ENCODE measurements at places on chromosomes 16 and 17. TPM values are rescaled to one million over a fixed set of nuclear protein-coding genes. Genes with fewer than 3 reads are reported as not detected.
A peak's percentile ranks its signal among the peaks of the same experiment; 100 is the strongest.

- no peak overlapping the region for H3K4me3 ChIP-seq
- H3K27me3 ChIP-seq: no peaks in the 10 kb centered on the region
- H3K4me1 ChIP-seq: peaks cover 14% of the 10 kb centered on the region
Measured at GRCh38 chr17:545156-545555, 169.5 kb downstream of the VPS53 start.

DNA sequence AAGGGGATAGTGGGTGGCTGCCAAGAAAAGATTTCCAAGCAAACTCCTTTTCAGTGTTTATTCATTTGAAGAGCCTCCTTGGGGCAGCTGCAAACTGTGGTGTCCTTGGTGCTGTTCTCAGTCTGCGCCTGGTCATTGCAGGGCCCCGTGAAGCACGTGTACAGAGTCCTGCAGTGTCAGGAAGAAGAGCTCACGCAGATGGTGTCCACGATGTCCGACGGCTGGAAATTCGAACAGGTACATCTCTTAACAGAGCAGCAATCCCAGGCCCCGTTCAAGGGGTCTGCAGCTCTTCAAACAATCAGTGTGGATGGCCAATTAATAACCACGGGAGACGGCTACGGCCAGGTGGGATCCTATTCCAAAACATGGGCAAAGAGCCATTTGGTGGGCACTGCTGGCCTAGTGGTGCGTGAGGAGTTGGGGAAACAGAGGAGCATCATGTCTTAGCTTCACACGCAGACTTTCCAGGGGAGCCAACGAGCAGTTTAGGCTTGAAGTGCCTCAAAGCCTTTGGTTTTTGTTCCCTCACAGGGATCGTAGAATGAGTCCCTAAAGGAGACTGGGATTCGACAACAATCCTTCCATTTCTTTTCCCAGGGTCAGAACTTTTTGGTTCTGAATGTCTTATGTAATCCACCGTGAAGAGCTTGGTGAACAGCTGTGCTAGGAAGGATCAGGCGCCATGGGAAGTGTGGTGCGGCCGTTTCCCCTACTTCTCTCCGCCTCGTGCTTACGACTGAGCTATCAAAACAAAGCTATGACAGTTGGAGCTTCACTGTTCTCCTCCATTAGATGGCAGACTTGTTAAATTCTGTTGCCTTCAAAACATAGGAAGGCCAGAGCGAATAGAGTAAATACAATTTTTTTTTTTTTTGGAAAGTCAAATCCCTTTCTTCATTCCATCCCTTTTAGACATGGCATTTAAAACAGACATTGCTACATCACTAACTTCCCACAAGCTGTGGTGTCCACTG lies 12.6 kb downstream of the KCTD2 start:
- no peaks in the 10 kb centered on the region for H3K27me3 ChIP-seq
- no peak overlapping the region for H3K4me3 ChIP-seq
- DNase-seq: no peak
- peaks cover 18% of the 10 kb centered on the region for H3K4me1 ChIP-seq

GRCh38 chr16:28283798-28284577 lies 8.3 kb upstream of the SBK1 start:
- no peak overlapping the region for H3K4me3 ChIP-seq
- H3K4me1 ChIP-seq: peaks cover 7% of the 10 kb centered on the region
- no peak overlapping the region for H3K27ac ChIP-seq
- H3K36me3 ChIP-seq: no peaks in the 10 kb centered on the region
- no peaks in the 10 kb centered on the region for H3K27me3 ChIP-seq
- no peak for DNase-seq

DNA sequence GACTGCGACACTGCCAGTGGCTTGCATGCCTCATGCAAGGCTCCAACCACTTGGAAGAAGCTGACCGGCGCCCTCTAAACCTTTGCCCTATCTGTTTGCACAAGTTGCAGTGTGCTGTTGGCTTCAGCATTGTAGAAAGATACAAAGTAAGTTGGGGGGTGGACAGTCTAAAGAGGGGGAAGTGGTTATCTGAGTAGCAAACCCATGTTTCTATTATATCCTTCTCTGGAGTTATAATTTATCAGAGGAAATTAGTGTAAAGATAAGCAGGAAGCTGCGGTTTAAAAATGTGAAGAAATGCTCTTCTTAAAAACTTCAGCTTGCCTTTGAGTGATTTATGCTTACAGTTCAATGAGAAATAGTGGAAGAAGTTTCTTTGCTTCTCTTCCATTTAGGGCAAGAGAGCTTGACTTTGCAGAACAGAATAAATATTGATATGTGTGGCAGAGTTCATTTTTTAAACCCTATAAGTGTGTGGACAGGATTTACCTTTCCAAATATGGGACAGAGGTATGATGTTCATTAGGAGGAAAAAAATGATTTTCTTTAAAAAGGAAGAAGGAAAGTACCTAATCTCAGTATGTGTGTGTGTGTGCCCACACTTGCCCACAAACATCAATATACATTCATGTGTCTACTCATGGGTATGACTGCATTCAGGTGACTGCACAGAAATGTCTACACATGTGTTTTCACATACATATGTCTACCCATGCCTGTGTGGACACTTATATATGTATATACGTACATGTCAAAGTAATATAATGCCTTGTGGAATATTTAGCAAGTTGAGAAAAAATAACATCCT lies 8.1 kb downstream of the AMZ2 start:
- peaks cover 78% of the 10 kb centered on the region for H3K4me1 ChIP-seq
- peak overlapping the region; percentile 65 for H3K27ac ChIP-seq
- H3K36me3 ChIP-seq: peaks cover 55% of the 10 kb centered on the region
- H3K27me3 ChIP-seq: no peaks in the 10 kb centered on the region

DNA sequence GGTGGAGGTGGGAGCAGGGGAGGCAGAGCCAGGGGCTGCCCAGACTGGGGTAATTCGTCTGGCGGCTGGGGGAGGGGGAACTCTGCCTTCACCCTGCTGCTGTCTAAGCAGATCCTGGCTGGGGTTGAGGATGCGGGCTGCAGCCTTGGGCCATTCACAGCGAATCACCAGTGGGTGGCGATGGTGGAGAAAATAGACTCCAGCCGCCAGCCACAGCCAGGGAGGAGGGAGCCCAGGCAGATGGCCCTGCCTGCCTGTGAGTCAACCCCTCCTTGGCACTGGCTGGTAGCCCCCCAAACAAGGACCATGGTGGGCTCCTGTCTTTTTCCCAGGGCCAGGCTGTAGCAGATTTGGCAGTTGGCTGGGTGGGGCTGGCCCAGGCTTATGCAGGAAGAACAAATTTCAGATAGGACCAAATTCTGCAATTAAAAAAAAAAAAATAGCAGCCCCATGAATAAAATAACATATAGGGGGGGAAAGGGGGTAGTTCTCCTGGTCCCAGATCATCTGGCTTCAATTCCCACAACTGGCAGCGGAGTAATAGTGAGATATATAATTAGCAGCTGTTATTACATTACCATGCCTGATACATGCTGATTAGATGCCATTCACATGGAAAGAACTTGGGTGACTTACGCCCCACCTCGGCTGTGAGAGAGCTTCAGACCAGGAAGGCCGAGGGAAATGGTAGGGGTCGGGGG lies 41.5 kb upstream of the CDH5 start:
- no peak overlapping the region for H3K27ac ChIP-seq
- H3K36me3 ChIP-seq: no peaks in the 10 kb centered on the region
- no peaks in the 10 kb centered on the region for H3K4me1 ChIP-seq
- H3K4me3 ChIP-seq: no peak overlapping the region
- peak; percentile 11 for DNase-seq
- H3K27me3 ChIP-seq: no peaks in the 10 kb centered on the region

GRCh38 chr17:61426482-61427304 lies 25.5 kb upstream of the TBX4 start:
- H3K27me3 ChIP-seq: peaks cover 21% of the 10 kb centered on the region
- no peak overlapping the region for H3K4me3 ChIP-seq
- H3K27ac ChIP-seq: no peak overlapping the region
- H3K4me1 ChIP-seq: no peaks in the 10 kb centered on the region

DNA sequence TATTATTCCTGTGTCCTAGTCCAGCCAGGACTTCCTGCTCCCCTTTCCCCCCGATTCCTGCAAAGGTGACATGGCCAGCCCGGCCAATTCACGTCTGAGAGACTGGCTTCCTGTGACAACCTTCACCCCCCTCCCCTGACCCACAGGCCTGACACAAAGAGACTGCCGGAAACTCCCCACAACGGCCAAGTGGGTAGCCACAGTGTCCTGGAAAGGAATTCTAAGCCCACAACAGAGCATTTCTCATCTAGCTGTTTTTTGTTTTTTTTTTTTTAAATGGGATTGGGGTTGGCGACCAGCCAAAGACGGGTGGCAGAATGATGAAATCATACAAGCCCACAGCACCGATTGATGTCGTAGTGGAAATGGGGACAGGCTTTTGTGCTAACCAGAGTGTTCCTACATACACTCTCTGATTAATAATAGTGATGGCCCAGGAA lies 2.8 kb upstream of the XAF1 start:
- peak overlapping the region; percentile 91 for H3K27ac ChIP-seq
- peaks cover 9% of the 10 kb centered on the region for H3K36me3 ChIP-seq
- no peaks in the 10 kb centered on the region for H3K27me3 ChIP-seq
- H3K4me1 ChIP-seq: peaks cover 48% of the 10 kb centered on the region
- H3K4me3 ChIP-seq: peak overlapping the region; percentile 3

SPDYE4 gene
- not detected for total RNA-seq

MSI2 gene
- 57.2 TPM for total RNA-seq

DNA sequence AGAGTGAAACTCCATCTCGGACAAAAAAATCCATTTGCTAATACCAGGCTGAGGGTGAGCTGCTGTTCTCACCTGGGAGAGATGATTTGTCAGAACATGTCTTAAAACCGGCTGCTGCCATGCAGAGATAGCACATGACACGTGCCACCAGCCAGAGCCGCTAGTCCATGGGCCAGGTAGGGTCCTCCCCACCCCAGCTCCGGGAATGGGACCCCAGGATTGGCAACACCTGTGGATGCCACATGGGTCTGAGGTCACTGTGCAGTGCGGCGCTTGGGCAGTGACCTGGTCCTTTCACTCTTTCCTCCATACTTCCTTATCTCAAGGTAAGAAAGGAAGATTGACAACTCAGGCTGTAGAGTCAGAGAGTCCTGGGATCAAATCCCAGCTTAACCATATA lies 393.3 kb upstream of the TNRC6C start:
- H3K27ac ChIP-seq: no peak overlapping the region
- H3K27me3 ChIP-seq: peaks cover 6% of the 10 kb centered on the region
- H3K4me3 ChIP-seq: no peak overlapping the region
- no peaks in the 10 kb centered on the region for H3K36me3 ChIP-seq

GRCh38 chr16:23107936-23108335 lies 41.3 kb downstream of the USP31 start:
- no peak overlapping the region for H3K27ac ChIP-seq
- H3K4me1 ChIP-seq: no peaks in the 10 kb centered on the region
- DNase-seq: no peak
- no peak overlapping the region for H3K4me3 ChIP-seq

GRCh38 chr17:1431631-1432104 lies 24.4 kb downstream of the CRK start:
- H3K27me3 ChIP-seq: no peaks in the 10 kb centered on the region
- peaks cover 17% of the 10 kb centered on the region for H3K4me1 ChIP-seq
- no peak overlapping the region for H3K4me3 ChIP-seq
- H3K27ac ChIP-seq: peak overlapping the region; percentile 58
- H3K36me3 ChIP-seq: peaks cover 23% of the 10 kb centered on the region
- DNase-seq: no peak

DNA sequence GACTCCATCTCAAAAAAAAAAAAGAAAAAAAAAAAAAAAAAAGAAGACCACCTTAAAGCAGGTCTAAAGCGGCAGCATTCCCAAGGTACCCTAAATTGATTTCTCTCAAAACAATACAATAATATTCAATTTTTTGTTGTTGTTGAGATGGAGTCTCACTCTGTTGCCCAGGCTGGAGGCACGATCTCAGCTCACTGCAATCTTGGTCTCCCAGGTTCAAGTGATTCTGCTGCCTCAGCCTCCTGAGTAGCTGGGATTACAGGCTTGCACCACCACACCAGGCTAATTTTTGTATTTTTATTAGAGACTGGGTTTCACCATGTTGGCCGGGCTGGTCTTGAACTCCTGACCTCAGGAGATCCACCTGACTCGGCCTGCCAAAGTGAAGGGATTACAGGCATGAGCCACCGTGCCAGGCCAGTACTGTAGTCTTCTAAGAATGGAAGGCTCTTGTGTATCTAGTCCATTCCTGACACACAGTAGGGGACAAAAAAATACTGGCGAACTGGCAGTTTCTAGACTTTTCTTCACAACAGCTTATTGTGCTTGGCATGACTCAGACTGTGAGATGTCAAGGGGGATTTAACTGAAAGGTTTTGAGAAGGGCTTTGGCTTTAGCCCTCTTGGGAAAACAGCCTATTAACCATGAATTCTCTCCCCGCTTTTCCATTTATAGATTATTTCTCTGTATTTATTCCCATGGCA lies 17.3 kb downstream of the CDR2 start:
- H3K36me3 ChIP-seq: peaks cover 26% of the 10 kb centered on the region
- H3K27ac ChIP-seq: peak overlapping the region; percentile 93
- H3K4me1 ChIP-seq: peaks cover 79% of the 10 kb centered on the region
- no peak overlapping the region for H3K4me3 ChIP-seq
- H3K27me3 ChIP-seq: no peaks in the 10 kb centered on the region

- no peak overlapping the region for H3K4me3 ChIP-seq
- H3K36me3 ChIP-seq: no peaks in the 10 kb centered on the region
- H3K27me3 ChIP-seq: peaks cover 8% of the 10 kb centered on the region
Measured at GRCh38 chr17:19487024-19487600, 46.5 kb upstream of the SLC47A1 start.

GRCh38 chr17:11943759-11944347 lies 53.4 kb downstream of the ZNF18 start:
- no peaks in the 10 kb centered on the region for H3K4me1 ChIP-seq
- H3K36me3 ChIP-seq: no peaks in the 10 kb centered on the region
- no peaks in the 10 kb centered on the region for H3K27me3 ChIP-seq
- no peak overlapping the region for H3K4me3 ChIP-seq

CDH3 gene
- total RNA-seq: 7.3 TPM

- peaks cover 5% of the 10 kb centered on the region for H3K27me3 ChIP-seq
- H3K27ac ChIP-seq: no peak overlapping the region
- no peak for DNase-seq
- peaks cover 9% of the 10 kb centered on the region for H3K4me1 ChIP-seq
- H3K36me3 ChIP-seq: no peaks in the 10 kb centered on the region
Measured at GRCh38 chr16:81836279-81837054, 57.4 kb downstream of the PLCG2 start.

CSH1 gene
- total RNA-seq: not detected

DNA sequence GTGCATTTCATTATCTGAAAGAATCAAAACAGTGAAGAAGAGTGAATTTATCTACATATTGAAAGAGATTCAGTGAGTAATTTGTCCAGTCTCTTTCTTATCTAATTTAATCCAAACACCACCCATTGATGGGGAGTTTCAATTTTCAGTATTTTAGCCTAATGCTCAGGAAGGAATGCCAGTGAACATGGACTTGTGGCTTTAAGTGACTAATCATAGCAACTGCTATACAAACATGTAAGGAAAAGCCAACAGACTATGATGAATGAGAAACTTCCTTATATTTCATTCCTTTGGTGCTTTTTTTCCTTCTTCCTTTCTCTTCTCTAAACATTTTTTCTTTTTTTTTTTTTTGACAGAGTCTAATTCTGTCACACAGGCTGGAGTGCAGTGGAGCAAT lies 885.8 kb downstream of the KCNJ2 start:
- no peak for DNase-seq
- H3K27ac ChIP-seq: no peak overlapping the region
- no peak overlapping the region for H3K4me3 ChIP-seq
- no peaks in the 10 kb centered on the region for H3K36me3 ChIP-seq
- no peaks in the 10 kb centered on the region for H3K4me1 ChIP-seq

- peaks cover 24% of the 10 kb centered on the region for H3K36me3 ChIP-seq
- H3K4me3 ChIP-seq: no peak overlapping the region
- DNase-seq: no peak
Measured at GRCh38 chr16:69935278-69935711, 15.8 kb upstream of the CLEC18A start.

CRK gene
- 10.1 TPM for total RNA-seq

ODAD4 gene
- total RNA-seq: 1.1 TPM

- no peak overlapping the region for H3K27ac ChIP-seq
- H3K36me3 ChIP-seq: peaks cover 4% of the 10 kb centered on the region
- no peaks in the 10 kb centered on the region for H3K27me3 ChIP-seq
Measured at GRCh38 chr16:12096828-12097522, 120.4 kb downstream of the SNX29 start.

Data from activated CD4-positive, alpha-beta T cell treated with anti-CD3 and anti-CD28 coated beads for 36 hours (primary cell).